ENCODE measurements at places on chromosomes 2 and 18.

- DNase-seq: no peak
Observed at GRCh38 chr2:40434731-40435271, 17.1 kb downstream of the SLC8A1 start.

DNA sequence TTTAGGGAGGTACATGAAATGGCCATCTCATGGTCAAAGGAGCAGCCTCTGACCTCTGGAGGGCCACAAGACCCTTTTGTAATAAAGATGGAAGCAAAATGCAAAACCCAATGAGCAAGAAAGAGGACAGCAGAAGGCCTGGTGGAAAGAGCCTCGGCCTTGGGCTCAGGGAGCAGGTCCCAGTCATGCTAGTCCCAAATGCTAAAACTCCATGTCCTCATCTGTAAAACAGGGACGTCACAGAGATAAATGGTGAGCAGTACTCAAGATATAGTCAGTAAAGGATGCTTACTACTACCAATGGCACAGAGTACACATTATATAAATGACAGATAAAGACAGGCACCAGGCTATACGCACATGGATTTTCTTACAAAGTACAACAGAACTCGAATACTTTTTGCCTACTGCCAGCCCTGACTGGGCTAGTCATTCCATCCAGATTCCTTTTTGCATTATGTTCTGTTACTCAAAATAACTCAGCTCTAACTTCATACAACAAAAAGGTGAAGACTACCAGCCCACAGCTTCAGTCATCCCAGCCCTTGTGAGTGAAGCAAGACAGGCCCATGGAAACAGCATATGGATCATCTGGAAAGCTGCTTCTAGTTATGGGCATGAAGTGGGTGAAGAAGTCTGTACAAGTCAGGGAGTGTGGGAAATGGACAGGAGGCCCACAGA lies 64.9 kb upstream of the TFCP2L1 start:
- no peak for DNase-seq

- no peak for DNase-seq
Observed at GRCh38 chr2:57907411-57907810, 139.2 kb upstream of the VRK2 start.

DNA sequence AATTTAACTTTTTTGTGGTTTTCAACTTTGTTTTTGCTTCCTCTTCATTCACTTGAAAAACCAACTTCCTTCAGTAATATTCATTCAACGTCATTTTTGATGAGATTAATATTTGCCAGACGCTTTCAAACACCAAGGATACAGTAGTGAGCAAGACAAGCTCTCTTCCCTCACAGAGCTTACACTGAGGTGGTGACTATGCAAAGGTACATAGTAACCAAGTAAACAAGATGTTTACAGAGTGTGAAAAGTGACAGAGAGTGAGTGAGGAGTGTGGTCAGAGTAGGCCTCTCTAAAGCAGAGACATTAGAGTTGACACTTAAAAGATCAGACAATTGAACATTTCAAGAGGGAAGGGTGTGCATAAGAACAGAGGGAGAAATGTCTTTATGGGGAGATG lies 155.5 kb downstream of the TMEM247 start:
- DNase-seq: no peak

- no peak for DNase-seq
Observed at GRCh38 chr2:57182916-57183315, 863.7 kb upstream of the VRK2 start.

DNA sequence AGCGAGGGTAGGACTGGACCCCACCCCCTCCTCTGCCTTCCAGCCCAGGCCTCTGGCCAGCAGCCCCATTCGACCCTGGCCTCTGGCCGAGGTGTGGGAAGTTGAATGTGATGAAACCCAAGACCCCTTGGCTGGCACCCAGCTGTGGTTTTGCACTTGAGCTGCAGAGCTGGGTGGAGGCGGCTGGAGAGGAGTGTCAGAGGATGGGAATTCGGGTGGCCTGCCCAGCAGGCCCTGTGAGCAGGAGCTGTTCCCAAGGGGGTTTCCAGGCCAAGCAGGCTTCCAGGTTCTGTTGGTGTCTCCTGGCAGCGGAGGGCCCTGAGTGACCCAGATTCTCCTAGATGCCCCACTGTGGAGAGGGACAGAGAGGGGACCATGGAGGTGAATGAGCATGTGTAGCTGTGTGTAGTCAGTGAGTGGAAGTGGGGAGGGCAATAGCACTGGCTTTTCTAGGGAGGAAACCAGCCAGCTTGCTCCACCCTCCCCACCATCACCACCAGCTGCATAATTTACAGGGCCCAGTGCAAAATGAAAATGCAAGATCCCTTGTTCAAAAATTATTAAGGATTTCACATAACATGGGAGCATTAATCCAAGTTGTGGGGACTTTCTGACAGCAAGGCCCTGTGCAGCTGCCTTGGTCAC lies 172.2 kb upstream of the HAAO start:
- DNase-seq: no peak

GRCh38 chr18:54020156-54020745 lies 204.2 kb downstream of the MBD2 start:
- DNase-seq: no peak

DNA sequence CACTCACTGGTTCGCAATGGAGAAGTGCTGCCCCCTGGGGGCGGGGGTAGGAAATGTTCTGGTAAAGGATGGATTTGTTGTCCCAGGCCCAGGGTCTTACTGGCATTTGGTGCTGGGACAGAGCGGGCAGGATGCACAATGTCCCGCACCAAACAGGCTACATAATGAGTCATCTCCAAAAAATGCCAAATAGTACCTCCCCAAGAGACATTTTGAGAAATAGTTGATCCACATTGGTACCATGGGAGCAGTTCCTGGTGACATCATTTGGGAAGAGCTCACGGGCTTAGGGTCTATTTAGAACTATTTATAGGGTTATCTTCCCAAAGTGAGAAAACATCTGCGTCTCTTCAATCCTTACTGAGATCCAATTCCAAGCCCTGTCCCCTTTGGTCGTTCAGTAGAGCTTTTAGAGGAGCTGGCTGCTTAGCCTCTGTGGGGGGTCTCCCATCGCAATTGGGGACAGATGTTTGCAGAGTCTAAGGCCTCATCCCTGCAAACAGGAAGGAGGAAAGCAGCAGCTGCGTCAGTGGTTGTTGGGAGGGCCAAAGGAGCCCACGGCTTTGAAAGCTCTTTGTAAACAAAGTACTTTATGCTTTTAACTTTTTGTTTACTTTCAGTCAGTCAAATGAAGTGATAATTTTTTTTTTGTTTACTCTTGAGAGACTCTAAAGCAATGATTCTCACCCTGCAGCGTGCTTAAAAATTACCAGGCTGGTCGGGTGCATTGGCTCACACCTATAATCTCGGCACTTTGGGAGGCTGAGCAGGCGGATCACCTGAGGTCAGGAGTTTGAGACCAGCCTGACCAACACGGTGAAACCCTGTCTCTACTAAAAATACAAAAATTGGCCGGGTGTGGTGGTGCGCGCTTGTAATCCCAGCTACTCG lies 49.3 kb downstream of the GREB1 start:
- DNase-seq: peak; percentile 25

DNA sequence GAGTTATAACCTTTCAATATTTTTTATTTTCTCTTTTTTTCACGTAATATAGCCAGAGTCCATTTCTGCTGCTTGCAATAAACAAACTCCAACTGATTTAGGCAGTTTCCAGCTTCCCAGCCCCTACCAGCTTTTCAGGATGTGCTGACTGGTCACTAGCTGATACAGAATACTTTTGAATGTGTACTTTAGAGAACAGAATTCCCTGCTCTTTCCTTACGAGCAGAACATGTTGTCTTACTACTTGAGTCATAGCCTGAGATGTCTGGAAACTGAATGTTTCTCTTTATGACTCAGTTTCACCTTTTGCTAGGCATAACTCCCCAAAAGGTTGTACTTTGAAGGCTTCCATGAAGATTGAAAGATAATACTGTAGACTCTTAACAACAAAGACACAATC lies 44.5 kb upstream of the KCNE4 start:
- no peak for DNase-seq

GRCh38 chr2:178469219-178469849 lies 9.1 kb downstream of the FKBP7 start:
- no peak for DNase-seq

- DNase-seq: no peak
Observed at GRCh38 chr2:159232456-159233170, 53.9 kb downstream of the WDSUB1 start.

GRCh38 chr2:9831670-9832069 lies 11.6 kb upstream of the TAF1B start:
- no peak for DNase-seq

- no peak for DNase-seq
Observed at GRCh38 chr2:132632000-132632649, 37.9 kb downstream of the LYPD1 start.

DNA sequence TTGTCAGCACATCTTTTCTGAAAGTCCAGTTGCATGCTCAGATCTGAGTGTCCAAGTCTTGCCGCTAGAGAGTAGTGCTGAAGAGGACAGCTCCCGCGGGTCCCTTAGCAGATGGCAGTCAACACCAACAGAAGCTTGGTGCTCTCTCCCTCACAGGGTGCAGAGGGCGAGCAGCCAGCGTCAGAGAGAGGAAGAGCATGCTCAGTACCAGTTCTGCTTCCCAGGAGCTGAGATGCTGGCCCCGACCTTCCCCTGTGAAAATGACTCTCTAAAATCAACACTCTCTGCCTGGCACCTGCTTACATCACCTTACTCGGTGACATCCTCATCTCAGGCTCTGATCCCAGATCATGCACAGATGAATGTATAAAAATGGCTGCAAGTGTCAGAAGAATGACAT lies 86.0 kb upstream of the TWIST2 start:
- no peak for DNase-seq

DNA sequence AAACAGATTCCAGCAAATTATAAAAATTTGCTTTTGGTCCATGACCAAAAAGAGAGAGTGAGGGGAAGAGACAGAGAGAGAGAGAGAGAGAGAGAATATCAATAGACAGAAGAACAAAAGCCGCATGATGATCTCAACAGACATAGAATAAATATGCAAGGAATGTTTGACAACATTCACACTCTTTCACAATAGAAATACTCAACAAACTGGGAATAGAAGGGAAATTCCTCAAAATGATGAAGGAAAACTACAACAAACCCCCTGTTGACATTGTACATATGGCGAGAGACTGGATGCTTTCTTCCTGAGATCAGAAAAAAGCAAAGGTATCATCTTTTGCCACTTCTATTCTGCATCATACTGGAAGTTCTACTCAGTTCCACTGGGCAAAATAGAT lies 309.7 kb downstream of the RAD51AP2 start:
- DNase-seq: no peak

DNA sequence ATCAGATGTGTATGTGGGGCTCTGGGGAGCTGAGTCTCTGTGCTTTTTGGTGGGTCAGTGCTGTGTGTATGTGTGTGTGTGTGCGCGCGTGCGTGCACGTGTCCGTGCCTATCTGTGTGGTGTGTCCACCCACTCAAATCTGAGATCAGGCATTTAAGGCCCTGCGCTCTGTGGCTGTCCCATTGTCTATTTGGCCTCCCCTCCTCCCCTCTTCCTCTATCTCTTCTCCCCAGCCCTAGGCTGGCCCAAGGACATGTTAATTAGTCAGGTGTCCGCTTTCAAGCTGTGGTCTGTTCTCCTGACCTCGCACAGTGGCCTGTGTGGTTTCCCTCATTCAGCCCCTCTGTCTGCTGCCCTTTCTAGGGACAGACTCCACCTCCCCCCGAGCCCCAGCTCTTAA lies 136.4 kb downstream of the DYSF start:
- no peak for DNase-seq

- DNase-seq: no peak
Observed at GRCh38 chr2:33437297-33437696, 39.2 kb upstream of the RASGRP3 start.

GRCh38 chr2:227378371-227378782 lies 729 bp downstream of the TM4SF20 start:
- DNase-seq: no peak

DNA sequence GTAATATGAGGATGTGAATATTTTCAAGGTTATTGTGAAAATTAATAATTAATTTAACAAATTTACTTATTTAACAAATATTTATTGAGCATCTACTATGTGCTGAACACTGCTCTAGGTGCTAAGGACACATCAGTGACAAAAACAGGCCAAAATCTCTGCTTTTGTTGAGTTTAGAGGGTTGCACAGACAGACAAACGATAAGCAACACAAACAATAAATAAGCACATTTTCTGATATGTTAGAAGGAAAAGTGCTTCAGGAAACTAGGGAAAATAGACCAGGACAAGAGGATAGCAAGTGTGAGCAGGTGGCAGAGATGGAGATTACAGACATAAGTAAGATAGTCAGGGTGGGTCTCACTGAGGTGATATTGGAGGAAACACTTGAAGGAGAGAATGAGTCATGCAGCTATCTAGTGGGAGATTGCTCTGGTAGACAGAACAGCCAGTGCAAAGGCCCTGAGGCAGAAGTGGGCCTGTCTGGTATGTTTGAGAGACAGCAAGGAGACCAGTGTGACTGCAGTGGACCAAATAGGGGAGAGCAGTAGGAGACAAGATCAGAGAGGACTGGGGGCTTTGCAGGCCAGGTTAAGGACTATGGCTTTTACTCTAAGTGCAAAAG lies 38.3 kb downstream of the SFXN5 start:
- no peak for DNase-seq

DNA sequence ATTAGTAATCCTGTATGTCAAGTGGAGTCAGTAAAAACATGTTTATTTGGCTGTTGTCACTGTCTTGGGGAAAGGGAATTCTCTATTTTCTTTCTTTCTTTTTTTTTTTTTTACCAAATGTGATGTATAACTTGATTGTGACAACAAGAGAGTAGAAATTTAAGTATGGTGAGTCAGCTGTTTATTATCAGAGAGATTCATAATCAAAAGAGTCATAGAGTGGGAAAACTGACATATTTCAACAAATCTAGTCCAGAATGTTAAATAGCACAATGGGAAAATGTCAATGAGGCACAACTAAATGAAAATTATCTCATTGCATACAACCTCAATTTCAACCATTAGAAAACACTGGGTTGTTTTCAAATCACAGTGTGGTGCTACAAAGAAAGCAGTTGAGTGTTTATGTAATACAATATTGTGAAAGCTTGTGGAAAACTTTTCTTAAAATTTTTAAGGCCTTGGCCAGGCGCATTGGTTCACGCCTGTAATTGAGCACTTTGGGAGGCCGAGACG lies 111.9 kb upstream of the DTNA start:
- no peak for DNase-seq

GRCh38 chr2:128237081-128237534 lies 81.6 kb downstream of the HS6ST1 start:
- no peak for DNase-seq

DNA sequence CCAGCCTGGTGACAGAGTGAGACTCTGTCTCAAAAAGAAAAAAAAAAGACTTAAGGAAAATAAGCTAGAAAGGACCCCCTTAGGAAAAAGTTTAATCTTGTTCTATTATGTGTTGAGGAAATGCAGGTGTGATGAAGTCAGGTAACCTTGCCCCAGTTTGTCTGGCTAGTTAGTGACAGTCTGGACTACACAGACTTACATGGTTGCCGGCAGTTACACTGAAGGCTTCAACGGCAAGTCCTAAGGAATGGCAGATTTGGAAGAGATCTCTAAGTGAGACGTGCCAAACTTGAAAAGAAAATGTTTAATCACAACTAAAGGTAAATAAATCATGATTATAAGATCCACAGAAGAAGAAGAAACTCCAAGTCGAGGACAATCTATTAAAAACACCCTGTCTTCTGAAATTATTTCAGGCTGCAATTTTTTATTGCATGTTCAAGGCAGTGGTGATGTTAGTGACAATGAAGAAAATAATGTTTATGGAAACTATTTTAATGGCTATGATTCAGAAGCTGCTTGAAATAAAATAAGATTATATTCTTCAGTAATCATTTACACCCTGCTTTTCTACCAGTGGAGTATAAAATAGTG lies 84.2 kb downstream of the TTC27 start:
- no peak for DNase-seq
